Transverse colon (tissue), 4 donors: ENCODE measurements at places on chromosomes 4 and X.

DNA sequence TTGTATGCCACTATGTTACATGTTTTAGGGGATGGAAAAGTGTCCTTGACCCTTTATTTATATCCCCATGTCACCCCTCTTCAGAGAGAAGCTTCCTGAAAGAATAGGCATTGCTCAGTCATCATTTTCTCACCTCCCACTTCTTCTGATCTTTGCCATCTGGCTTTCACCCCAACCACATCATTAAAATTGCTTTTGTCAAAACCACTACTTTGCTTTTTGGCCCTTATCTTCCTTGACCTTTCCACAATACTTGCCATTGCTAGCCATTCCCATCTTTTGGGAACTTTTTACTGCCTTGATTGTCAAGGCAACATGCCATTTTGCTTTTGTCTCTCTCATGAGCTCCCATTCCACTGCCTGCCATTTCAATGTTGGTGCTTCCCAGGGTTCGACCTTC, 14.9 kb upstream of the FAM9B start:
- no peaks in the 10 kb centered on the region for H3K36me3 ChIP-seq
- H3K4me1 ChIP-seq: no peaks in the 10 kb centered on the region
- H3K27me3 ChIP-seq: no peaks in the 10 kb centered on the region

DNA sequence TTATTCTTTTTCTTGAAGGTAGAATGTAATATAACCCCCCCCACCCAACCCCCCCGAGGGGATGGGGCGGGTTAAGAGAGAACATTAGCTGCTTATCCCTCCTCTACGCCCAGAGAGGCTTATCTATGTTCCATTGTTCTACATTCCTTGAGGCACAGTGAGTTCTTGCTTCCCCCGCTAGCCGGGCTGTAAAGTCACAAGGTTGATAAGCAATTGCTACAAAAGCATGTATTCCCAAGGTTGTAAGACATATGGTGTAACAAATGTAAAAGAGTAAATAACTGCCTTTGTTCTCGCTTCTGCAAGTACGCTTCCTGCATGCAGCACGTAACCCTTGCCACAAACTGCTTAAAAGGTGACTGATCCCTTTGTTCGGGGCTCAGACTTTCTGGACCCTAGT, 8.2 kb downstream of the DCAF8L2 start:
- peak; percentile 42 for DNase-seq
- no peak overlapping the region for H3K4me3 ChIP-seq
- no peaks in the 10 kb centered on the region for H3K4me1 ChIP-seq

GRCh38 chrX:10482261-10482660, 138.1 kb downstream of the MID1 start:
- H3K27ac ChIP-seq: no peak overlapping the region
- no peaks in the 10 kb centered on the region for H3K36me3 ChIP-seq
- no peaks in the 10 kb centered on the region for H3K27me3 ChIP-seq
- DNase-seq: no peak

- H3K27me3 ChIP-seq: no peaks in the 10 kb centered on the region
- H3K27ac ChIP-seq: no peak overlapping the region
- H3K36me3 ChIP-seq: no peaks in the 10 kb centered on the region
- H3K4me1 ChIP-seq: no peaks in the 10 kb centered on the region
- H3K4me3 ChIP-seq: no peak overlapping the region
- no peak for DNase-seq
These were observed 1416.1 kb downstream of the RPA4 start for GRCh38 chrX:98299785-98300184.

GRCh38 chr4:148934926-148935578, 492.8 kb upstream of the NR3C2 start:
- DNase-seq: no peak
- no peaks in the 10 kb centered on the region for H3K36me3 ChIP-seq
- H3K27ac ChIP-seq: no peak overlapping the region
- H3K27me3 ChIP-seq: no peaks in the 10 kb centered on the region
- no peak overlapping the region for H3K4me3 ChIP-seq

DNA sequence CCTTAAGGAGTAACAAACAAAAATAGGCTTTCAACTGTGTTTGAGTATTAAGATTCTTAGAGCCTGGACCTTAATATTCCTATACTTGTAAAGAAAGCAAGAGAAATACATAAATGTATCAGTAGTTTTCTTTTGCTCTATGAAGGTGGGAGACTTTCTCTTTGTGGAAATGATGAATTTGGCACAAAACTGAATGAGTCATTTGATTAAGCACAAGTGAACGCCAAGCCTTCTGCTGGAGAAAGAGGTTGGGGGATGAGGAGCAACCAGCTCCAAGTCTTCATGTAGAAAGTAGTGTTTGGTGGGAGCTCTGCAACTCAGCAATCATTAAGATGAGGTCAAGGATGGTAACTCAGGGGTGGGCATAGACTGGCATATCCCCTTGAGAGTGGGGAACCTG, 49.6 kb downstream of the MEPE start:
- no peak overlapping the region for H3K27ac ChIP-seq
- H3K4me1 ChIP-seq: no peaks in the 10 kb centered on the region
- no peak for DNase-seq
- no peaks in the 10 kb centered on the region for H3K36me3 ChIP-seq
- no peaks in the 10 kb centered on the region for H3K27me3 ChIP-seq
